ENCODE measurements at places on chromosomes 2 and 18.

DNA sequence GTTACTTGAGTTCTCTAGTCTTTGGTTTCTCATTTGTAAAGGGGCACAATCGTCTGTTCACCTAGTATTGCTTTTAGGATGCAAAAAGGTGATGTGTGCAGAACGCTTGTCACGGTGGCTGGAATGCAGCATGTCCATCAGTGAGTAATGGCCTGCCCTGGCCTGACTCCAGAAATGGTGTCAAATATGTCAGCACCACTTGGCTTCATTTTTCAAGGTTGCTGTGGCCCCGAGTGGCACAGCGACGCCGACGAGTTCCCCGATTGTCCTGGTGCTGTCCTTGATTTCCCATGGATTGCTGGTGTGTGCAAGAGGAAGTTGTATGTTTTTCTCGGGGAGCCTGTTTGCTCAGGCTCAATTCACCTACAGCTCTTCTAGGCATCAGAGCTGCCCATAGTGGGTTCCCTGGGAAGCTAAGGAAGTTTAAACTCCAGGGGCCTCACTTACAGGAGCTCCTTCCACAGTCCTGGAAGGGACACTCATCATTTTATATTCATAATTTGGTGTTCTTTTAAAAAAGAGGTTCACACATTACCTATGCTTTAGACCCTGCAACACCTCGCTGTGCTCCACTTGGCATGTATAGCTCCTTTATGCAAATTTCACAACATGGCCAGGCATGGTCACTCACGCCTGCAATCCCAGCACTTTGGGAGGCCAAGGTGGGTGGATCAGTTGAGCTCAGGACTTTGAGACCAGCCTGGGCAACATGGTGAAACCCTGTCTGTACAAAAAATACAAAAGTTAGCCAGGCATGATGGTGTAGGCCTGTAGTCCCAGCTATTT is 25.6 kb upstream of the ZNF407 start:
- DNase-seq = no peak

DNA sequence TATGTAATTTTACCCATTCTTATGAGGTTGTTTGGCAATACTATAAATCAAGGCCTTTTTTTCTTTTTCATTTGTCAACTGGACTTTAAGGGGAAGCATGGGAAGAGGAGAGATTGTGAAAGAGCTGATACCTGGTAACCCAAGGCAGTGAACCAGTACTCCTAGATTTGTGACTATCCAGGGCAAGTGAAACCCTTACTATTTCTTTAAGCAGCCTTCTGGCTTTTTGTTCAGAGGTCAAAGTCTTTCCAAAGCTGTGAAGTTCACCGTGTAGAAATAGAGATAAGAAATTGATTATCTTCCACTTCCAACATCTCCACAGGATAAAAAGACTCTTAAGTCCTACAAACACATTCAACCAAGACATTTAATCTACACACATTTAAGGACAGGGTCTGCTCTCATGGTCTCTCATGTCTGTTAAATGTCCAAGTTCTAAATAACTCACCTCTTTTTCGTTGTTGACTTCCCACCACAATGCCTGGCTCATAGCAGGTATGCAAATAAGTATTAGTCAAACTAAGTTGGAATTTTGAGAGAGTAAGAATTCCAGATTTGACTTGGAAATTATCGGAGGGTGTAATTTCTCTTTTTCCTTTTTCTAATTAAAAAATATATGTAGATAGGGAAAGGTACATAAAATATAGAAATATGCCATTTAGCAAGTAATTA is 485.8 kb downstream of the STK39 start:
- DNase-seq = no peak

- no peak for DNase-seq
Observed at GRCh38 chr2:138877421-138877820, 97.2 kb upstream of the NXPH2 start.

DNA sequence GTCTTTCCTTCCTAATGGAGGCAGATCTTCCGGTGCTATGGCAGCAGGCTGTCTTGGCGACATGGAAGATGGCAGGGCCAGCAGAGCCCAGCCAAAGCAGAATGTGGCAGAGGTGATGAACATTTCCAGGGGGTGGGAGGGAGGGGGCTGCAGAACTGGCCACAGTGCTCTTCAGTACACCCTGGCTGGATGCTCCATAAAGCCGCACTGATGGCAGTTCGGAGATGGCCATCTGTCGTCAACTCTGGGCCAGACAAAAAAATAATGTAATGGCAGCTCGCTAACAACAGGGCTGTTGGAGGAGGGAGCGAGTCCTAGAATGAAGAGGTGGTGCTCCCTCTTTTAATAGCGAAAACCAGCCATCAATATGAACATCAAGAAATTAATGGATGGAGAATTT is 271.0 kb downstream of the ZNF521 start:
- DNase-seq = no peak

GRCh38 chr2:75525434-75526310 is 35.1 kb downstream of the EVA1A start:
- DNase-seq = no peak

All from retina (tissue), 1 donor.